NCI-H1694 (cell line): ENCODE measurements at places on chromosomes 1 and 21.

GRCh38 chr1:231059566-231060193, 19.6 kb upstream of the FAM89A start:
- DNase-seq, result no peak

GRCh38 chr1:160795951-160796383, at the start of gene LY9:
LY9 (plus strand) TSS chr1:160796174; CDS start chr1:160796188, 14 bp downstream.
- DNase-seq, result no peak

DNA sequence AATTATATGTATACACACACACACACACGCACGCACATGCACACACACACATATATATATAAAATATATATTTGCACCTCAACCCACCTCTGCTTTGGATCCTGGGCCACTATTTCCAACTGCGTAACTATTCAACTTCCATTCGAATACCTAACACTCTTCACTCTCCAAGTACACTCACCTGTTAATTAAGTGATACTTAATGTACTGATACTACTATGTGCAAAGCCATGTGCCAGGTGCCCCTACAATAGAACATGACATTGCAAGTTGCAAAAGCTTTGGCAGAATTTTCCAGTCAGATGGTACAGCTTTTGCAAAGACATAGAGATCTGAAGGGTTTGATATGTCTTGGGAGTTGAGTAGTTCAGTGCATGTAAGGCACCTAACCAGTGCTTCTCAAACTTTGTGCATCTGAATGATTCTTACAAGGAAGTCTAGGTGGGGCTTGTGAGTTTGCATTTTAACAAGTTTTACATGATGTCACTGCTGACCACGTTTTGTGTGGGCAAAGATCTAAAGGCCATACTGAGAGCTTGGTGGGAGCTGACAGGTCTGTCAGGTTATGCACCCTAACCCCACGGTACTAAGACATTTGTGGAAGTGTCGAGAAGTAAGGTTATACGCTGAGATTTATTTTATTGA, 7.2 kb downstream of the CXADR start:
- DNase-seq, result no peak

DNA sequence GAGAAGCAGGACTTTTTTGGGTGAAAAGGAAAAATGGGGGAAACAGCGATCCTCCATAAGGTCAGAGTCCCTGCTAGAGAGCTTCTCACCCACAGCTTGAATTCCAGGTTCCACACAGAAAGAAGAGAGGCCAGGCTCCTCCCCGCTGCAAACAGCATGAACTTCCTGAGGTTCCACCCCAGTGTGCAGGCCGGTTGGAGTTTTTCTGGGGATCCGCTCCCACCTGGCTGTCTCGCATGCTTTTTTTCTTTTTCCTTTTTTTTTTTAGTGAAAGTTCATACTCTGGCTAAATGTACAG, 595.1 kb upstream of the ZP4 start:
- no peak for DNase-seq

- no peak for DNase-seq
These were observed 46.8 kb downstream of the PKNOX1 start for GRCh38 chr21:43021191-43021590.
